ENCODE measurements at places on chromosomes 2 and 18.

GRCh38 chr2:156321243-156321904 is 11.1 kb downstream of the NR4A2 start:
- H3K4me1 ChIP-seq, result no peaks in the 10 kb centered on the region
- peak overlapping the region; percentile 36 for H3K4me3 ChIP-seq
- no peaks in the 10 kb centered on the region for H3K36me3 ChIP-seq

DNA sequence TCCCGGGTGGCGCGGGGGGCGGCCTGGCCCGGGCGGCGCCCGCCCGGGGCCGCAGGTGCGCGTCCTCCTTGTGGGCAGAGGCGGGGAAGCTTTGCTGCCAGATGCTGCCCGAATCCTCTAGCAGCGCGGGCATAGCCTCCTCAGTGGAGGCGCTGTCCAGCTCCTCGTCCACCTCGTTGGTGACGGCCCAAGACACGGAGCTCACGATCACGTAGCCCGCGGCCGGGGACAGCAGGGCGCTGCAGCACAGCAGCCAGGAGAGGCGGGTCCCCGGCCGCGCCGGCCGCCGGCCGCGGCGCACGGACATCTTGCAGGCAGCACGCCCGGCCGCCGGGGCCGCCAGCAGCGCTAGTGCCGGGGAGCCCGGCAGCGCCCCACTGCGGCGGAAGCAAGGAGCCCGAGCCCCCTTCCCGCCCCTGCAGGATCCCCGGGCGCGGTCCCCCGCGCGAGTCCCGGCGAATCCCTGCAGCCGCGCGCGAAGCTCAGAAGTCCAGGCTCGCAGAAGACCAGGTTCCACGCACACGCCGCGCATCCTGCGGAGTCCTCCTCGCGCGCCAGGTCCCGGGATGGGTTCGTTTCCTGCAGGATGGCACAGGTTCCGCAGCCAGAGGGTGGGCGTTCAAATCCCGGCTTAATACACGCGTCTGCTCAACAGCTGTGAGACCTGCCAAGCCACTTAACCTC is at the start of gene CREG2:
CREG2 (minus strand) TSS at position 353 of the 684 bp plus-strand sequence; CDS start at position 307, 46 bp downstream.
- no peak within 1 kb of the TSS for H3K27ac ChIP-seq
- peak; percentile 91 for DNase-seq
- H3K36me3 ChIP-seq, result no peaks in the 10 kb centered on the region
- peaks cover 58% of the 10 kb centered on the region for H3K27me3 ChIP-seq

GRCh38 chr18:61360404-61361383 is 27.5 kb downstream of the CDH20 start:
- DNase-seq, result no peak
- H3K4me1 ChIP-seq, result peaks cover 15% of the 10 kb centered on the region
- no peaks in the 10 kb centered on the region for H3K27me3 ChIP-seq
- no peak overlapping the region for H3K4me3 ChIP-seq
- no peak overlapping the region for H3K27ac ChIP-seq
- no peaks in the 10 kb centered on the region for H3K36me3 ChIP-seq

GRCh38 chr18:74395648-74396154 is 61.4 kb downstream of the DIPK1C start:
- no peak overlapping the region for H3K27ac ChIP-seq
- no peaks in the 10 kb centered on the region for H3K4me1 ChIP-seq
- no peak overlapping the region for H3K4me3 ChIP-seq
- no peaks in the 10 kb centered on the region for H3K27me3 ChIP-seq
- no peaks in the 10 kb centered on the region for H3K36me3 ChIP-seq

DNA sequence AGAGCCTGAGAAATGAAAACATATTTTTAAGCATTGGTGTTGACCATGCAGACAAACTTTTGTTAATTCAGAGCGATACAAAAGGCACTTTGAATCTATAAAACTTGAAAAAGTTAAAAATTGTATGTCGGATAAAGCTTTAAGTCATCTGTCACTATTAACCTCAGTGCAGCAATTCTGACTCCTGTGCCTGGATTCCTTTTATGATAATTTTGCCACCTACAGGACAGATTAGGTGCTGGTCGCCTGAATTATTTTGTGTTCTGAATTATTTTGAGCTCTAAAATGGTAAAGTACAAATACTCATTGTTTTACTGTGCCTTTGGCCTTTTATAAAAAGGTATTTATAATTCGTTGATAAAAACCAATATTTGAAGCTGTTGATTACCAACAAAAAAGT is 19.4 kb upstream of the RNF138 start:
- H3K4me3 ChIP-seq, result no peak overlapping the region
- H3K27ac ChIP-seq, result no peak overlapping the region
- H3K36me3 ChIP-seq, result no peaks in the 10 kb centered on the region
- no peaks in the 10 kb centered on the region for H3K27me3 ChIP-seq

GRCh38 chr2:155266109-155266508 is 567.6 kb downstream of the KCNJ3 start:
- DNase-seq, result no peak
- H3K4me3 ChIP-seq, result no peak overlapping the region
- no peaks in the 10 kb centered on the region for H3K27me3 ChIP-seq
- no peaks in the 10 kb centered on the region for H3K4me1 ChIP-seq

- H3K27ac ChIP-seq, result no peak overlapping the region
- no peak for DNase-seq
- H3K4me1 ChIP-seq, result no peaks in the 10 kb centered on the region
- H3K4me3 ChIP-seq, result no peak overlapping the region
Measured at GRCh38 chr18:48621240-48621639, 82.4 kb downstream of the CTIF start.

GRCh38 chr2:121159291-121160071 is 125.5 kb downstream of the TFCP2L1 start:
- H3K4me1 ChIP-seq, result no peaks in the 10 kb centered on the region
- DNase-seq, result no peak
- no peak overlapping the region for H3K27ac ChIP-seq
- H3K27me3 ChIP-seq, result no peaks in the 10 kb centered on the region

GRCh38 chr2:67322353-67323001 is 74.7 kb upstream of the ETAA1 start:
- H3K27me3 ChIP-seq, result no peaks in the 10 kb centered on the region
- no peaks in the 10 kb centered on the region for H3K36me3 ChIP-seq
- H3K27ac ChIP-seq, result no peak overlapping the region
- H3K4me1 ChIP-seq, result peaks cover 30% of the 10 kb centered on the region
- no peak overlapping the region for H3K4me3 ChIP-seq
- peak; percentile 69 for DNase-seq

DNA sequence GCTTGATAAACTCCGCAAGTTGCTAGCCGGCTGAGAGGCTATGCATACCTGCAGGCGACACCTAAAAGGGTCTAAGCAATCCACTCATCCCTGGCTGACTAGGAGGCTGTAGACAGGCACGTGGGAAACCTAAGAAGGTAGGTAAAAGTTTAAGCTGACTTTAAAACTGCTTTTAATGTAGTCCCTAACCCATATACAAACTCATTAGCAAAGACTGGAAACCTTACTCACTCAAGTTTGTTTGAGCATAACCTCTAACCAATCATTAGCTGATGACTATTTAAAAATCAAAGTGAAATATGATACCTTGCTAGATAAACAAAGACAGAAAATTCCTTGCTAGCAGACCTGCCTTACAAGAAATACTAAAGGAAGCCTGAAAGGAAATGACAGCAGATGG is 106.4 kb downstream of the EXOC6B start:
- no peaks in the 10 kb centered on the region for H3K27me3 ChIP-seq
- peaks cover 7% of the 10 kb centered on the region for H3K36me3 ChIP-seq
- H3K4me1 ChIP-seq, result peaks cover 15% of the 10 kb centered on the region
- H3K4me3 ChIP-seq, result no peak overlapping the region
- DNase-seq, result peak; percentile 17

- no peaks in the 10 kb centered on the region for H3K27me3 ChIP-seq
- H3K27ac ChIP-seq, result no peak overlapping the region
- DNase-seq, result no peak
- peaks cover 41% of the 10 kb centered on the region for H3K36me3 ChIP-seq
Measured at GRCh38 chr2:149575752-149576151, 11.8 kb downstream of the MMADHC start.

DNA sequence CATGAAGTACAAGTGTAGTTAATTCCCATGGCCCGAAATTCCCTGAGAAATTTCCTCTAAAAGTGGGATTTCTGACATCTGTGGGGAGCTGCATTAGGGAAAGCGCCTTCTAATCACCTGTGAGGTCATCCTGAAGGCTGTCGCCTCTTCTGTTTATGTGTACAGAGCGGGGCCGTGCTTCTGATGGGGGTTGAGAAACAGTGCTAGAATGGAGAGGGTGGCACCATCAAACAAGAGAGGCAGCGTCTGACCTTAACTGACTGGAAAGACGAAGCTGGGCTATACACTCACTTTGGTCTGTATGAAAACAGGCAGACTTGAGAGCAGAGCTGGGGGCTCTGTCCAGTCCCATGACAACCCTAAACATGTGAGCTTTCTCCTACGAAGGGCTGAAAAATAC is 44.2 kb upstream of the DNMT3A start:
- peaks cover 24% of the 10 kb centered on the region for H3K4me1 ChIP-seq
- H3K27ac ChIP-seq, result no peak overlapping the region
- no peak overlapping the region for H3K4me3 ChIP-seq
- no peaks in the 10 kb centered on the region for H3K36me3 ChIP-seq
- DNase-seq, result no peak

GRCh38 chr2:23926290-23926749 is 603 bp downstream of the ATAD2B start:
- no peaks in the 10 kb centered on the region for H3K27me3 ChIP-seq
- peak; percentile 74 for DNase-seq
- peaks cover 17% of the 10 kb centered on the region for H3K4me1 ChIP-seq
- H3K36me3 ChIP-seq, result no peaks in the 10 kb centered on the region

DNA sequence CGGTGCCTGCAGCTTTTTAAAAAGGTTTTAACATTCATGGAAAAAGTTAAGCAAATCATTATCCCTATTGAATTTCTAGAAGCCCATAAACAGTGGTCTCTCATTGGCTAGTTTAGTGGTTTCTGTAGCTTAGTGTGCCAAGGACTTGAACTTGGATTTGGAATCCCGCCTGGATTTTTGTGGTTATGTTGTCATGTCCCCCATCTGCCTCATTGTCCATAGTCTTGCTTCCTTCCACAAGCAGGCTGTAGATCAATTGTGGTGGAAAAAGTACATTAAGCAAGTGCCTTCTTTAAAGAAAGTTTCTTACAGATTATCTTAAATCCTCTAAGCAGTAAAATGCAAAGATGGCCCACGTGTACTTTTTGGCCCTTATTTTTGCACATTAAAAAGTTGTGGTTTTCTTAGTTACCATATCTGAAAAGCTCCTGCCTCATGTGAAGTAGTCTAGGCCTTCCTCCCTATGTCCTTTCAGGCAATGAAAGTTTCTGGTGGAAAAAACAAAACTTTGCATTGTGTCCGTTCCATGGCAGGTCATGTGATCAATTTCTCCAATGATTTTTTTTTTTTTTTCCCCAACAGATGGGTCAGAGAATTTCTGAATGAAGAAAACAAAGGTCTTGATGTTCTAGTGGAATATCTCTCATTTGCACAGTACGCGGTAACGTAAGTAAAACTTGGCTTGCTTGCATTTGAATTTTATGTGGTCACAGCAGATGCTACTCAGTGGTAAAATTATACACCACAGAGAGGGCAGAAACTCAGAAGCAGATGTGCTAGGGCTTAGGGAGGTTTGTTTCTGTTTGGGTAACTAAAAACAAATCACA is 158.9 kb downstream of the PRPF40A start:
- H3K27me3 ChIP-seq, result no peaks in the 10 kb centered on the region
- H3K27ac ChIP-seq, result no peak overlapping the region
- no peak overlapping the region for H3K4me3 ChIP-seq
